GF-D8 (cell line): ENCODE measurements at places on chromosomes 7 and 10.
A peak's percentile ranks its signal among the peaks of the same experiment; 100 is the strongest.

- DNase-seq, result no peak
These were observed 51.8 kb upstream of the FRMD4A start for GRCh38 chr10:14382531-14382930.

DNA sequence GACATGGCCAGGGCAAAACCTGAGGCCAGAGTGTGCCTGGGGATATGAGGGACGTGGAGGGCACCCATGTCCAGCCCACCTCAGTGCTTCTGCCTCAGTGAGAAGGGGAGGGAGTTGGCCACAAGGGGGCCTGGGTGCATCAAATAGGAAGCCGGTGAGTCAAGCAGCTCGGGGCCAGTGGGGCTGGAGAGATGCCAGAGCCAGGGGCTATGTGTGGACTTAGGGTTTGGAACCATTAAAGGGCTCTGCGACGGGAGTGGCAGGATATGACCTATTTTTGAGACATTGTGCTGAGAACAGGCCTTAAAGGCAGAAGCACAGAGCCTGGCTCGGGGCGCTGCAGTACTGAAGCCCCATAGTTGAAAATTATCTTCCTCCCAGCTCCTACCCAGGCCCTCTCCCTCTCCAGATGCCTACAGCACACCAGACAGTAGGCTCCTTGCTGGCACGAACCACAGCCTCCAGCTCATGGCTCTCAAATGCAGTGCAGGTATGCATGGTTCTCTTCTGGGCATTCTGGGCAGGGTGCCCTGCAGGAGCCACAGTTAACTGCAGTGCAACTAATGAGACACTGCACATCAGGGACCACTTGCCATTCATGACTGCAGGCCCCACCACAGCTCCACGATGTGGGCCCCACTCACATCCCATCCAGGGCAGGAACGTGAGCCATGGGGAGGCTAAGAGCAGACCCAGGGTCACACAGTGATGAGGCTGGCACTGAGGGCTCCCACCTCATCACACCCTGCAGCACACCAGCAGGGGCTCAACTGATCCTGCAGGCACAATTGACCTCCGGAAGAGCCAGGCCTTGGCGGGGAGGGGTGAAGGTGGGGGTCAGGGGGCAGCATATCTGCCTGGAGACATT lies 7.2 kb upstream of the PGAM2 start:
- no peak for DNase-seq

- no peak for DNase-seq
These were observed 29.6 kb downstream of the COL13A1 start for GRCh38 chr10:69831231-69831855.

GRCh38 chr7:99325001-99325493 lies 651 bp upstream of the ARPC1A start:
- no peak for DNase-seq

DNA sequence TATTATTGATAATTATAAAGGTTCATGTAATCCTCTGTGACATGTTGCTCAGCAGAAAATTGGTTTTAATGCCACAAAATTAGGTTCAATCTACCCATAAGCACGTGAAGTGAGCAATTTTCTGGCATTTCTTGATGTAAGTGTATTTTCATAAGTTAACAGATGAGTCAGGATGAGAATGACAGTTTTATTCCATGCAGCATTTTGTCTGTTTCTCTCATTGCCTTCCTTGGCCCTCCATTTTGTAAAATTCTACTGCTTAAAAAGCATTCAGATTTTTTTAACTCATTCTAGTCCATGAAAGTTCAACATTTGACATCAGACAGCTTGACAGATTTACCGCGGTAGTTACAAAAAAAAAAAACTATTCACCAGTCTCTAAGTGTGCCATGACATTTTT lies 4.0 kb upstream of the GFRA1 start:
- DNase-seq, result no peak

- DNase-seq, result no peak
These were observed 15.5 kb upstream of the PNPLA8 start for GRCh38 chr7:108541478-108541877.

DNA sequence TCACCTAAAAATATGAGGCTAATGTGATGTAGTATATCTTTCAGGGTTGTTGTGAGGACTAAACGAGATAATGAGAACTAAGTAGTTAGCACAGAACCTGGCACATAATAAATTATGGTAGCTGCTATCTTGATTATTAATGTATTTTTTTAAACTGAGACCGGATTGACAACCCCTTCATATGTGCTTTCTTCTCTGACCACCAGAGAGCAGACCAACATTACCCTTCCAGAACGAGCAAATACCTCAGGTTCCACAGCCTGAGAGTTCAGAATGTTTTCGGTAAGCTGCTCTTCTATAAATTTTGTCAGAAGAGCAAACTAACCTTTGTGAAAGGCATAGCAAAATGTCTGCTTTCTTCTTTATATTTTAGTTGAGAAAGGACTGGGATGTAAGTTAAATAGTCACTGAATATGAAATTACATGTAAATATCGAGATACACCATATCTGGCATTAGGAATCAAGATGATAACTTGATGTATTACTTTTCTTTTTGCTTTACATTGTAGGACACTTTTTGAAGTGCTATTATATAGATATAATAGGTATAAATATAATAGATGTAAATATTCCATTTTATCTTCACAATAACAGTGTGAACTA lies 13.6 kb upstream of the BPGM start:
- peak; percentile 8 for DNase-seq

- no peak for DNase-seq
These were observed 32.1 kb downstream of the CLRN3 start for GRCh38 chr10:127860592-127860991.

DNA sequence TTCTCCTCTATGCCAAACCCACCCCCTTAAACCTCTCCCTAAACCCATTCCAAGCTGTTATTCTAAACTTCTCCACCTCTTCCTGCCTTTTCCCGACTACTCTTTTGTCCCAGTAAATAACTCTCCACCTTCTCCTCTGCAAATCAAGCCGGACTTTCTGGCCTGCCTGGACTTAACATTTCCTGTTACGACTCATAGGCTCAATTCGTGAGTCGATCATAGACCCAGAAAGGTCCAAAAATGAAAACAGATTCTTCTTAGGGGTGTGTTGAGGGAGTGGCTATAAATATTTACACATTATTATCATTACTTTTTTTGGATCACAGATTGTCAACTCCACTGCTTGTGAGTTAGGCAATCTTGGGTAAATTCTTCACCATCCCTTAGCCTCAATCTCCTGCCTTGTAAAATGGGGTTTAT lies 59.0 kb upstream of the HABP2 start:
- no peak for DNase-seq
